Activated T-helper 2 cell treated with anti-CD3 and anti-CD28 coated beads, Interferon-gamma antibody, Interleukin-2, Interleukin-4, amounts not matched to agents 10 μg/mL and 5 μg/mL and 100 μg/mL, durations not matched to agents 14 hours and 24 hours and 36 hours (primary cell): ENCODE measurements at places on chromosomes 4 and X. TPM values are rescaled to one million over a fixed set of nuclear protein-coding genes. Genes with fewer than 3 reads are reported as not detected.

DNA sequence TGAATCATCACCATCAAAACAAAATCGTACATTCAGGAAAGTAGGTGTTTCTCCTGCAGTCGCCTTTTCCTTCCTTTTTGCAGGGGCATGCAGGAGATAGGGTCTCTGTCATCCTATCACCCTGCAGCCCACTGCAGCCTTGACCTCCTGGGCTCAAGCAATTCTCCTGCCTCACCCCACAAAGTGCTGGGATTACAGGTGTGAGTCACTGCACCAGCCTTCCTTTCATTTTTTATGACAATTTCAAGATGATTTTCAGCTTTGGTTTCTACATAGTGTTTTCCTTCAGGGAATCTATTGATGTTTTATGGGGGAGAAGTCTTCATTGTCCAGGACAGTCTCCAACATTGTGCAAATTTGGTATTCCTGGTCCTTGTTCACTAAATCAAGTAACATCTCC, 71.7 kb downstream of the USP38 start:
- peaks cover 6% of the 10 kb centered on the region for H3K27me3 ChIP-seq
- H3K36me3 ChIP-seq: no peaks in the 10 kb centered on the region
- H3K27ac ChIP-seq: no peak overlapping the region
- DNase-seq: no peak
- no peaks in the 10 kb centered on the region for H3K4me1 ChIP-seq
- no peak overlapping the region for H3K4me3 ChIP-seq

- DNase-seq: no peak
- H3K4me3 ChIP-seq: peak overlapping the region; percentile 86
- H3K27me3 ChIP-seq: peaks cover 21% of the 10 kb centered on the region
These were observed 645 bp upstream of the RAB28 start for GRCh38 chr4:13484749-13485221.

DNA sequence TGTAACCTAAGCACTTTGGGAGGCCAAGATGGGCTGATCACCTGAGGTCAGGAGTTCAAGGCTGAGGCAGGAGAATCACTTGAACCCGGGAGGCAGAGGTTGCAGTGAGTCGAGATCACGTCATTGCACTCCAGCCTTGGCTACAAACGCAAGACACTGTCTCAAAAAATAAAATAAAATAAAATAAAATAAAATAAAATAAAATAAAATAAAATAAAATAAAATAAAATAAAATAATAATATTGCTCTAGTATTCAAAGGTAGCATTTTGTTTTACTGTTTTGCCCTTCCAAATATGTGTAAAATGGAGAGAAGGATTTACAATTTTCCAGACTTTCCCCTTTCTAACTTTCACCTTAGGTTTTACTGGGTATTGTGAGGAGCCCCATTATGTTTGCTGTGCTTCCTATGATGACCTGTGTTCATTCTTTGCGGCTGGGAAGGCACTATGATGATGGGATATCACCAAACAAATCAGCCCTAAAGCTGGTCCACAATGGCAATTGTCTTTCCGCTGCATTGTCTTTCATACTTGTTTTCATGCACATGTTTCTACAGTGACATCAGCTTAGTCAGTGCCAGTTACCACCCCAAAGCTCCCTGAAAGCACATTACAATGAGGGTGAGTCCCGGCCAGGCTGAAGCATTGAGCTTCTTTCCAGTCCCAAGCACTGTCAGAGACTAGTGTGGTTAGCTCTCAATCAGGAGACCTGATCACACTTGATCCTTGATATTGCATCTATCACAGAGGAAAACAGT, 50.8 kb downstream of the DTHD1 start:
- H3K36me3 ChIP-seq: no peaks in the 10 kb centered on the region
- no peak overlapping the region for H3K4me3 ChIP-seq
- H3K4me1 ChIP-seq: peaks cover 33% of the 10 kb centered on the region
- H3K27me3 ChIP-seq: no peaks in the 10 kb centered on the region

DNA sequence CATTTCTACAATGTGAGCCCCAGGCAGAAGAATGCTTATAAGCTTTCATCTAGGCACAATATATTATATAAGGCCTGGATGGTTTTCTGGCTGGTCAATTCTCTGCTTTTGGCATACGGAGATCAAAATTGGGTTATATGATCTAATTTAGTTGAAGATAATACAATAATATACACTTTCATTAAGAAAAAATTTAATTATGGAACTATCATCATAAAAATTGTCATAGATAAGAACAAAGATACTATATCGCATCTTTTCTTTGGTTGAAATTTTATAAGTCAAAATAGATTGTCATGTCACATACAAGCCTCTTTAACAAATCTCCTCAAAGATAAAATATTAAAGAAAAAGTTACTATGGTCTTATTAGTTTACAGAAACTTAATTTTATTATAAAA, 17.1 kb downstream of the DMD start:
- H3K4me3 ChIP-seq: no peak overlapping the region
- H3K27me3 ChIP-seq: no peaks in the 10 kb centered on the region
- no peaks in the 10 kb centered on the region for H3K36me3 ChIP-seq
- H3K27ac ChIP-seq: no peak overlapping the region
- DNase-seq: no peak
- no peaks in the 10 kb centered on the region for H3K4me1 ChIP-seq

- no peak for DNase-seq
- H3K27ac ChIP-seq: peak overlapping the region; percentile 59
- H3K4me1 ChIP-seq: peaks cover 37% of the 10 kb centered on the region
These were observed 22.3 kb downstream of the RBMX start for GRCh38 chrX:136858007-136858756.

ETNPPL gene
- total RNA-seq: not detected in 2 replicates

DNA sequence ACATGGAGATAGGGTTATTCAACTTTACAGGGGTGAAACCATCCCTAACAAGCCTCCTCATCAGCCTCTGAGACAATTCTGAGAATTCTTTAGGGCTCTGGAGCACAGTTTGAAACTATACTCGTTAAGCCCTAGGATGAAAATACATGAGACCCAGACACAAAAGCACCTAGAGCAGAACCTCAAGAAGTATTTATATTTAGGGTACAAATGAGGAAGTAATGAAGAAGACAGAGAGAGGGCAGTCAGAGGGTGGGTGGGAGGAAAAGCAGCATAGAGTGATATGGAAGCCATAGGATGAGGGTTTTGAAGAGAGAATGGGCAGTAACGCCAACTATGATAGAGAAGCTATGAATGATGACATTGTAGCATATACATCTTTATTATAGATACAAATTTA, 250.3 kb downstream of the DCLK2 start:
- peaks cover 2% of the 10 kb centered on the region for H3K4me1 ChIP-seq
- DNase-seq: no peak
- H3K36me3 ChIP-seq: peaks cover 7% of the 10 kb centered on the region
- H3K27me3 ChIP-seq: no peaks in the 10 kb centered on the region

TRO gene
- 2.1 and 2.8 TPM in 2 replicates for total RNA-seq

DNA sequence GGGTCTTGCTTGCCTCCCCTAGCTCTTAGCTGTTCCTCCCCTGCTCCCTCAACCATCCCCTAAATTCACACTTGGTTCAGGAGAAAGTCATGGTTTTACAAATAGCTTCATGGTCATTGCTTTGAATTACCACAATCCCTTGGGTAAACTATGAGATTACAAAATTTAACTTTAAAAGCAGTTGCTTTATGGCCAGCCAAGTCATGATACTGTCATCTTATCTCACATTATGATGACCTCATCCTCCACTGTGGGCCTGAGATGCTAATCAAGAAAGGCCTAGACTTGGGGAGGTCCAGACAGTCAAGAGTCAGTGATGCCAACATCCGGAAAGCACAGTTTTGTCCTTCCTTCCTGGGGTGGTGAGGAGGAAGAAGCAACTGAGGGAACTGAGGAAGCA, 10.5 kb upstream of the FGF16 start:
- H3K27ac ChIP-seq: no peak overlapping the region
- no peaks in the 10 kb centered on the region for H3K4me1 ChIP-seq
- no peak for DNase-seq
- H3K36me3 ChIP-seq: no peaks in the 10 kb centered on the region
- H3K27me3 ChIP-seq: no peaks in the 10 kb centered on the region
- H3K4me3 ChIP-seq: no peak overlapping the region

DNA sequence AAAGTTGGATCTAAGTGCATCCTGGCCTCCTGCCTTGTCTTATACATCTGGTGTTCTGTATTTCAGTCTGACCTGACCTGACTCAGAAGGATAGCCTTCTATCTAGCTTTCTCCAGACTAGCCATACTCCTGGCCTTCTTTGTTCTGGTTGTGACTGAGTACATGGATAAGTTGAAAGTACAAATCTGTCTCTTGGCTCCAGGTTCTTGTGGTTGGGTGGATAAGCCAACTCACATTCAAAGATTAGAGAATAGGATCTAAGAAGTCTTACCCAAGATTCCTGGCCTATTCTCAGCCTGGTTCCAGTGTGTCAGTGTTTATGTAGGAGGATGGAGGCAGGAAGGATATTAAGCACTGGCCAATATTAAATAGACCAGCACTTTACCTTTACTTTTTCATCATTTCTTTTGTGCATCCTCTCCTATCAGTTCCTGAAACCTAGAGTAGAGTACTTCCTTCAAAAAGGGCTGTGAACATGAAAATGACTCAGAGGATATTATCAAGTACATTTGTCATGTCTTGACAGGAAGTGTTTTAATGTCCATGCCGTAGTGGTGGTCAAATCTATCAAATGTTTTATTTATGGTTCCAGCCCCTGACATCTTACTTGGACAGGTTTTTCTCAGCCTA, 123.5 kb downstream of the IL15 start:
- H3K4me1 ChIP-seq: peaks cover 1% of the 10 kb centered on the region
- no peaks in the 10 kb centered on the region for H3K36me3 ChIP-seq
- no peaks in the 10 kb centered on the region for H3K27me3 ChIP-seq
- H3K4me3 ChIP-seq: no peak overlapping the region
- no peak overlapping the region for H3K27ac ChIP-seq
- DNase-seq: no peak

GRCh38 chr4:57023104-57023503, 44.4 kb downstream of the POLR2B start:
- peaks cover 5% of the 10 kb centered on the region for H3K4me1 ChIP-seq
- no peak for DNase-seq
- no peak overlapping the region for H3K4me3 ChIP-seq
- peaks cover 80% of the 10 kb centered on the region for H3K36me3 ChIP-seq

SYTL5 gene
- total RNA-seq: not detected in 2 replicates

STIM2 gene
- total RNA-seq: 35.5 and 37.1 TPM in 2 replicates

- no peaks in the 10 kb centered on the region for H3K36me3 ChIP-seq
- H3K27me3 ChIP-seq: peaks cover 40% of the 10 kb centered on the region
- H3K4me3 ChIP-seq: peak within 1 kb of the TSS; percentile 69
- H3K27ac ChIP-seq: no peak within 1 kb of the TSS
- H3K4me1 ChIP-seq: no peaks in the 10 kb centered on the region
- no peak for DNase-seq
These were observed at the start of gene OPHN1 for GRCh38 chrX:68433155-68433980. TSS of gene OPHN1 (minus strand) at chrX:68433495. CDS start at chrX:68433020, 475 bp downstream.

AIFM1 gene
- 48.7 and 51.1 TPM in 2 replicates for total RNA-seq

GAGE1 gene
- not detected in 2 replicates for total RNA-seq

CBR4 gene
- total RNA-seq: 17.8 and 21.6 TPM in 2 replicates

SSX2 gene
- not detected in 2 replicates for total RNA-seq

- no peaks in the 10 kb centered on the region for H3K27me3 ChIP-seq
- no peak overlapping the region for H3K4me3 ChIP-seq
- H3K36me3 ChIP-seq: no peaks in the 10 kb centered on the region
- H3K27ac ChIP-seq: no peak overlapping the region
These were observed 105.5 kb upstream of the LCORL start for GRCh38 chr4:18127030-18127429.

DNA sequence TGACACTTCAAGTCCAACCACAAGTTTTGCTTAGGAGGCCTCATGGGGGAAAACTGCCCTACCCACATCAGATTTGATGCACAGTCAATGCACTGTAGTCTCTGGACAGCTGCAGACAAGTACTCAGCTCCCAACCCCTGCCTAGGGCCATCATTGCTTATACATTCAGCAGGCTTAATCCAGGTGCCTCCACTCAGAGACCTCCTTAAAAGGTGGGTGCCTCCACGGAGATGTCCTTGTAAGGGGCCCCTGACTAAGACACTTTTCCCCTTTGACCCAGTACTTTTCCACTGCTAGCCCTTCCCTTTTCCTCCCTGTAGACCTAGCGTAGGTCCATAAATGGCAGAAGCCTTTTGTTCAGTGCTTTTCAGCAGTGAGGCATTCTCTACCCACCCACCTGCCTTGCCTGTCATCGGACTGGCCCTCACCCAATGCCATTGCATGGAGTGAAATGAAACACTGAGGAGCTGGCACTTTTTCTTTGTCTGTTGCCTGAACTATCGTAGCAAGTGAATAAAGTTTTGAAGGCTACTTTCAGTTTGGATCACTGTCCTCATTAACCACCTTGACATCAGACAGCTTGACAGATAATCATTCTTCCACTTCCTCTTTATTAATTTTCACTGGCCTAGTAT, 23.8 kb upstream of the PLK4 start:
- H3K4me3 ChIP-seq: no peak overlapping the region
- no peaks in the 10 kb centered on the region for H3K27me3 ChIP-seq
- H3K36me3 ChIP-seq: peaks cover 11% of the 10 kb centered on the region
- peaks cover 3% of the 10 kb centered on the region for H3K4me1 ChIP-seq
- DNase-seq: no peak

MUC7 gene
- total RNA-seq: not detected in 2 replicates

DNA sequence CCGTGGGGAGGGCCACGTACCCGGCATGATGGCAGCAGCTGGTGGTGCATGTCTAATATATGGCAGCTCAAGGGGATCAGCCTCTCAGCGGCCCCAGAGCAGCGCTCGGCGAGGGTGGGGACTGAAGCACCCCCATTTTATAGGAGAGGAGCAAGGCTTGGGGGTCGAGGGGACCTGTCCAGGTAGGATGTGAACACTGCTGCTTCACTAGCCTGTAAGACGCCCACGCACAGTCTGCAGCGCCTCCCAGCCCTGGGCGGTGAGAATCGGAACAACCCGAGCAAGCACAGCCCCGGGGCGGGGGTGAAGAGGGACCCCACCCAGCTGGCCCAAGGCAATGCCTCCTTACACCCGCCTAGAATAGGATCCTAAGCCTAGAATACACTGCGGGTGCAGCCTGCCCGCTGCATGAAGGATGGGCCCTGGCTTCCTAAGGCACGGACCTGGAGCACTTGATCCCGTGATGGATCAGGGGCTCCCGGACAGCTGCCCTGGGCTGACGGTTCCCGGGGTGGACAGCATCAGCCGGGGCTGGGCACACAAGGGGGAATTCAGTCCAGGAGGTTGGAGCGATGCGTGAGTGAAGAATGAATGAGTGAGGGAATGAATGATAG, 17.6 kb downstream of the ADRA2C start:
- no peak for DNase-seq
- no peak overlapping the region for H3K27ac ChIP-seq
- no peak overlapping the region for H3K4me3 ChIP-seq
- no peaks in the 10 kb centered on the region for H3K36me3 ChIP-seq

DNA sequence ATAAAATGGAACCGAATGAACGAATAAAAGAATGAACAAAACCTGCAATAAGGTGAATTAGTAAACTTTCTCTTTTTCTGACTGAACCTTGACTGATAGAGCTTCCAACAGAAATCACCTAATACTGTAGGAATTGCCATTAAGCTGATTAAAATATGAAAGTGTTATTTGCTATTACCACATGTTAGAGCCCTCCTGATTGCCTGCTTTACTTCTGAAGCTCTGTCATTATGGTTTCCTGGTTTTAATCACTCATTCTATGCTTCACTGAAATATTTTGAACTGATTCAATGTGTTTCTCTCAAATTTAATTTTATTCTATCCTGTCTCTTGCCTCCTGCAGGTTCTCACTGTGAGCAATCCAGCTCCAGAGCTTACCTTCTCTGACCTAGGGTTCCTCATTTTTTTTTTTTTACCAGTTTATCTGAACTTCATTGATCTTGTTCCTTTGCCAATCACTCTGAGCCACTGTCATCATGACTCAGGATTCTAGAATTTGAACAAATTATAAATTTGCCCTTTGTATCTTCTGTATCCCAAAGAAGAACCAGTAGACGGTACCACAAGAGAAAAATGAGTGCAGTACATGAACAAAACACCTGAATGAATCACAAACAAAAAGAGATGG, 48.1 kb upstream of the UGT2B15 start:
- no peaks in the 10 kb centered on the region for H3K36me3 ChIP-seq
- DNase-seq: no peak
- H3K27me3 ChIP-seq: no peaks in the 10 kb centered on the region
- H3K4me1 ChIP-seq: no peaks in the 10 kb centered on the region

SPIN2A gene
- 0.76 and 0.84 TPM in 2 replicates for total RNA-seq

IL13RA2 gene
- total RNA-seq: not detected in 2 replicates

FAM47E gene
- not detected in 2 replicates for total RNA-seq
